ENCODE measurements at places on chromosomes 2 and 18.

- H3K4me3 ChIP-seq: no peak overlapping the region
- peaks cover 23% of the 10 kb centered on the region for H3K27me3 ChIP-seq
- DNase-seq: no peak
Observed at GRCh38 chr18:48098538-48098937, 168.1 kb upstream of the SMAD2 start.

DNA sequence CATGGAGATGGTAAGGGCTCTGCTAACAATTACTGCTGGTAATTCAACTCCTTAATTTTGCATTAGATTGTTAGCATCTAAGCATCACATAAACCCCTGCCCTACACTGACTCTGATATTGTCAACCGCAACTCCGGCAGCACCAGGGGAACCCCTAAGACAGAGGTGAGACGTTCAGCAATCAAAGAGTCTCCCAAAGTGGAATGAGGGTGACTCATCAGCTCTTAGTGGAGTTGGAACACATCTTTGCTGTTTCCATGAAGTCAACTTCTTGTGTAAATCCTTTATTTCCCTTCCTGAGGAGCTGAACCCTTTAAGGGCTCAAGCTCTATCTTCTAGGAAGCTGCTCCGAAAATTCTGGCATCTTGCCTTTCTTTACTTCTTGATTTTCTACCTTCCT lies 52.1 kb downstream of the ABCG8 start:
- H3K27ac ChIP-seq: no peak overlapping the region
- no peaks in the 10 kb centered on the region for H3K27me3 ChIP-seq
- DNase-seq: no peak
- peaks cover 53% of the 10 kb centered on the region for H3K36me3 ChIP-seq

DNA sequence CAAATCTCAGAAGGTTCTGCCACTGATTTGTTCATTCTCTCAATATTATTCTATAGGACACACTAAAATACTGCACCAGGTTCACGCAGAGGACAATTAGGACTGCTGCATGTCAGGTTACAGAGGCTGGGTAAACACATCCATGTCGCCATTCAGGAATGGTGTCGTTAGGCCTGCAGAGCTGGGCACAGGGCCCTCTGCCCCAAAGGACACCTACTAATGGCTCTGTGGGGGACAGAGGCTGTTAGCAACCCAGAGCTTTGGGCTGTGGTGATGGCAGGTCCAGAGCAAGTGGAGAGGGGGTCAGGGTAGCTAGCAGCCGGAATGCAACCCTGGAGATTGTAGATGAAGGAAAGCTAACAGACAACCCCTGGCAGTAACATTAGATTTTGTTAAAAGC lies 115.9 kb downstream of the TTC32 start:
- no peak overlapping the region for H3K27ac ChIP-seq
- H3K27me3 ChIP-seq: no peaks in the 10 kb centered on the region
- no peaks in the 10 kb centered on the region for H3K36me3 ChIP-seq
- H3K4me3 ChIP-seq: no peak overlapping the region
- H3K4me1 ChIP-seq: no peaks in the 10 kb centered on the region

- H3K4me3 ChIP-seq: no peak overlapping the region
- no peak for DNase-seq
- H3K27me3 ChIP-seq: peaks cover 17% of the 10 kb centered on the region
- H3K27ac ChIP-seq: no peak overlapping the region
Observed at GRCh38 chr2:15570104-15570503, 9.0 kb upstream of the NBAS start.

- H3K27ac ChIP-seq: peak overlapping the region; percentile 53
- H3K4me1 ChIP-seq: peaks cover 66% of the 10 kb centered on the region
- peaks cover 13% of the 10 kb centered on the region for H3K36me3 ChIP-seq
- DNase-seq: no peak
- H3K4me3 ChIP-seq: peak overlapping the region; percentile 19
Observed at GRCh38 chr2:190530248-190530900, 4.1 kb downstream of the NEMP2 start.

DNA sequence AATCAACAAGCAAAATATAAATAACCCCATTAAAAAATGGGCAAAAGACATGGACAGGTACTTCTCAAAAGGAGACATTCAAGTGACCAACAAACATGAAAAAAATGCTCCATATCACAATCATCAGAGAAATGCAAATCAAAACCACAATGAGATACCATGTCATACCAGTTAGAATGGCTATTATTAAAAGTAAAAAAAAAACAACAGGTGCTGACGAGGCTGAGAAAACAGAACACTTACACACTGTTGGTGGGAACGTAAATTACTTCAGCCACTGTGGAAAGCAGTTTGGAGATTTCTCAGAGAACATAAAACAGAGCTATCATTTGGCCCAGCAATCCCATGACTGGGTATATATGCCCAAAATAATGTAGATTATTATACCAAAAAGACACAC lies 69.1 kb downstream of the CWC22 start:
- no peaks in the 10 kb centered on the region for H3K27me3 ChIP-seq
- H3K4me1 ChIP-seq: no peaks in the 10 kb centered on the region

GRCh38 chr18:52439457-52439856 lies 99.5 kb downstream of the DCC start:
- H3K36me3 ChIP-seq: no peaks in the 10 kb centered on the region
- no peak overlapping the region for H3K27ac ChIP-seq
- H3K4me3 ChIP-seq: no peak overlapping the region
- no peaks in the 10 kb centered on the region for H3K27me3 ChIP-seq

- peaks cover 41% of the 10 kb centered on the region for H3K4me1 ChIP-seq
- no peaks in the 10 kb centered on the region for H3K27me3 ChIP-seq
- peak overlapping the region; percentile 47 for H3K27ac ChIP-seq
- no peak overlapping the region for H3K4me3 ChIP-seq
- DNase-seq: no peak
Observed at GRCh38 chr2:54967269-54967668, 83.0 kb downstream of the RTN4 start.

- H3K27me3 ChIP-seq: no peaks in the 10 kb centered on the region
- H3K4me1 ChIP-seq: no peaks in the 10 kb centered on the region
- H3K27ac ChIP-seq: no peak overlapping the region
- no peak for DNase-seq
Observed at GRCh38 chr18:6881034-6881820, 151.7 kb downstream of the ARHGAP28 start.
